ENCODE measurements at places on chromosomes 16 and 17.

DNA sequence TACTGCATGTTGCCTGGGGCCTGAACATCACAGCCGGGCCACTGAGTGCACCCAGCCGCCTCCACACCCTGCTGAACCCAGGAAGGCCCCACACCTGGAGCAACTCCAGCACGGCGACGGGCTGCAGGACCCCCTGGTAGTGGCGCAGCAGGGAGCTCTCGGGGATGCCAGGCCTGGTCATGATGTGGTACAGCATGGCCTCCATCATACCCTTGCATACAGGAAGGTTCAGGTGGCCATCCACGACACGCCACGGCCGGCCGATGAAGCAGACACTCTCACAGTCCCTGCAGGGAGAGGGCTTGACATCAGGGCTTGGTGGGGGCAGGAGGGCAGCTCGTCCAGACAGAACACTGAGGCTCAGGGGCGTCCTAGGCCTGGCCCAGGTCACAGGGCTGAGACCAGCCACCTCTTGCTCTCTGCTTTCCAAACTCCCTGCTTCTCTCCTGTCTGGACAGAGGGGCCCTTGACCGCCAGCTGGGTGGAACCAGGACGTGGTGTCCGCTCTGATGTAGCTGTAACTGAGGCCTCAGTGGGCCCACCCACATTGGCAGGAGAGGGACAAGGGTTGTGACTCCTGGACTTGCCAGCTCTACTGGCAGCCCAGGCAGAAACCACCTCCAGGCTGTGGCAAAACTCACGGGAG lies 60.3 kb downstream of the IL21R start:
- DNase-seq = no peak

GRCh38 chr17:73003487-73003886 lies 89.0 kb downstream of the SLC39A11 start:
- DNase-seq = no peak

DNA sequence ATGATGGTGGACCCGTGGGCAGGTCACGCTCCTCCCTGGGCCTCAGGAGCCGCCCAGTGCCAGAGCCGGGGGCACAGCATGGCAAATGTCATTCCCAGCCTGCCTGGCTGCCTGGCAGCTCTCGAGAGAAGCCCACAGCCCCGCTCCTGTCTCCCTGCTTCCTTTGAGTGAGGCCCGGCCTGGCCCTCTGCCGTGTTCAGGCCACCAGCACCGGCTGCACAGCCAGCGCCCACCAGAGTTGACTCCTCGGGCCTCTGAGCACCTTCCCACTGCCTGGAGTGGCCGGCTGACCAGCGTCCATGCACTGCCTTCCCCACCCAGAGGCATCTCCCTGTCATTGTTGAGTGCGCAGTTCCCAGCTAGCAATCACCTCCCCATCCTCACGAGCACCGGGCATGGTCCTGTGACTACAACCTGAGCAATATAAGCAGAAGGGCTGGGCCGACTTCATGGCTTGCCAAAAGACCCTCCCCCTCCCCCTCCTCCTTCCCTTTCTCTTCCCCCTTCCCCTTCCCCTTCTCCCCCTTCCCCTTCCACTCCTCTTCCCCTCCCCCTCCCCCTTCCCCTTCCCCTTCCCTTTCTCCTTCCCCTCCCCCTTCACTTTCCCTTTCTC lies 11.9 kb upstream of the SLC38A10 start:
- no peak for DNase-seq

DNA sequence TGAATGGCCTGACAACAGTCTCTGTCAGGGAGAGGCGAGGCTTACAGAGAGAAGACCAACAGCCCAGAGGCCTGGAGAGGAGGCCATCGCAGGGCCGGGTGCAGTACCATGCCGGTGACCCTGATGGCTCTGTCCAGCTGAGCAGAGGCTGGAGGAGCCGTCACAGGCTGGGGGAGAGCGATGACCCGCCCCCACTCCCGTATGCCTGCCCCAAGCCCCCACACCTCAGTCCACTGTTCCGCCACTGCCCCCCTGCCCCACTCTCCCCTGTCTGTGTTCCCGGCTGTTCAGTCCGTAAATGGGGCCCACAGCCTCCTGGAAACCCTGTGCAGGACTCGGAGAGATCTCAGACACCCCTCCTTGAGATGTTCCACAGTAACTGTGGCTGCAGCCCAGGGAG lies 12.8 kb upstream of the FAM83G start:
- DNase-seq = no peak

DNA sequence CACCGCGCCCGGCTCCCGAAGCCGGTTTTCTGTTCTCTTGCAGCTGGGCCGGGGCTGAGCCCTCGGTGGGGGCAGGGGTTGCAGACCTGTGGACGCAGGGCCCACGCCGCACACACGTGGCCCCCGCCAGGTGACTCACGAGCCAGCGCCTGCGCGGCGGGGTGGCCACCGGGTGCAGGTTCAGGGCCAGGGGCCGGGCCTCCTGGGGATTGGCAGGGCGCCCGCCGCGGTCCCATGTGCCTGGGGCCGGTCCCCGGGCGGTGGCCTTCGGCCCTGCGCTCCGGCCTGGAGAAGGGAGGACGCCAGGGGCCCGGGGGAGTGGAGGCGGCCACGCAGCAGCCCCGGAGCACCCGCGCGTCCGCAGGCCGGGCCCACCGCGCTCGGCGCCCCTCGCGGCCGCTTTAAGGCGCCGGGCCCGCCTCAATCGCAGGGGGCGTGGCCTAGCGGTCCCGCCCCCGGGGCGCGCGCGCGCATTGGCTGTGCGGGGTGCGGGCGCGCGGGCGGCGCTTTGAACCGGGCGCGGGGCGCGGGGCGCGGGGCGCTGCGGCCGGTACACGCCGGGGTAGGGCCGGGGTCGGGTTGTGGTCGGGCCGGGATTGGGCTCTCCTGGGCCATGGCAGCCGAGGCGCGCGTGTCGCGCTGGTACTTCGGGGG lies at the start of gene SLC25A10:
TSS of gene SLC25A10 (plus strand) at position 471 of the 654 bp plus-strand sequence. CDS start at position 614, 143 bp downstream.
- DNase-seq = peak; percentile 85

DNA sequence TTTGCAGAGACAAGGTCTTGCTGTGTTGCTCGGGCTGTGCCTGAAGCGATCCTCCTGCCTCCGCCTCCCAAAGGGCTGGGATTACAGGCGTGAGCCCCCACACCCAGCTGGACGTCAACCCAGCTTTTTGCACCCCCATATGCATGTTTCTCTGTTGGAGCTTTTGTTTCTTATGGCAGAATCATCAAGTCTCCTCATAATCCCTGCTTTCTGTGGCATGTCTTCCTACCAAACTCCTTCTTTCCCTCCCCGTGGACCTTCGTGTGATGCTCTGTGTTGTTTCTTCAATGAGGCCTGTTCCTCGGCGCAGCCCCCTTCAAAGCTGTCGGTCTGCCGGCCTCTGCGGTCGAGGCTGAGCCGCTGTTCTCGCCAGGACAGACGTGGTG lies 71.6 kb downstream of the METRNL start:
- no peak for DNase-seq

DNA sequence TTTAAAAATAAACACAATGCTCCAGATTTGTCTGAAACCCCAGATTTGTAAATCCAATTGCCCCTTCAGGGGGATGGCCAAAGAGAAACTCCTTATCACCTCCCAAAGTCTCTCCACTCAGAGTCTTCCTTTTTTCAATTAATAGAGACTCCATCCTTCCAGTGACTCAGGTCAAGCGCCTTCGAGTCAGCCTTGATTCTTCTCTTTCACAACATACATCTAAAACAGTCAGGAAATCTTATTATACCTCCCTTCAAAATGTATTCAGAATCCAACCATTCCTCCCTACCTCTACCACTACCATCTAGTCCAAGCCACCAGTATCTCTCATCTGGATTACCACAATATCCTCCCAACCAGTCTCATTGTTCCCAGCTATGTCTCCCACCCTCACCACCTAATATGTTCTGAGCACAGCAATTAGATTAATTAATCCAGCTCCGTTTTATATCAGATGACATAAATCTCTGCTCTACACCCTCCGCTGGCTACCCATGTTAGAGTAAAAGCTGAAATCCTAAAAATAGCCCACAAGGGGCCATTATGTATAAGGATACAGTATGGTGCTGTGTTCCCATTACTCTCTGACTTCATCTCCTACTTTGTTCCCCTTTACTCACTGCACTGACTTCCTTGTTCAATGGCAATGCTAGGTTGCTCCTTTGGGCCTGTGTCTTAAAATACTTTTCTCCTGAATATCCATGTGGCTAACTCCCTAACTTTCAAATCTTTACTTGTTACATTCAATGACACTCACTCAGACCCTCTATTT lies 11.8 kb downstream of the SIAH1 start:
- DNase-seq = no peak

DNA sequence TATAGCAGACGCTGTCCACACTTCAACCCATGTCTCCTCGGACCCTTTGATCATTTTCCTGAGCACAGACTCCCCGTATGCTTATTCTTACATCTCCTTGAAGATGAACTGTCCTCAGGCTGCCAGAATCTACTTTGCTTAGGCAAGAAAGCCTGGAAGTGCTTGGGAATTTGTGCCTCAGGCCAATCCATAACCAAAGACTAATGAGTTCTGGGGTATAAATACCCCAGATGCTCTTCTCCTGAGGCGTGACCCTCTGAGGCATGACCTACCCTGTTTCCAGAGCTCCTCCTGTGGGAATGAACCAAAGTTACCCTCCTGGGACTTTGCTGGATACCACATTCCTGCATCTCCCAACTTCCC lies 10.1 kb upstream of the TEKT3 start:
- no peak for DNase-seq

DNA sequence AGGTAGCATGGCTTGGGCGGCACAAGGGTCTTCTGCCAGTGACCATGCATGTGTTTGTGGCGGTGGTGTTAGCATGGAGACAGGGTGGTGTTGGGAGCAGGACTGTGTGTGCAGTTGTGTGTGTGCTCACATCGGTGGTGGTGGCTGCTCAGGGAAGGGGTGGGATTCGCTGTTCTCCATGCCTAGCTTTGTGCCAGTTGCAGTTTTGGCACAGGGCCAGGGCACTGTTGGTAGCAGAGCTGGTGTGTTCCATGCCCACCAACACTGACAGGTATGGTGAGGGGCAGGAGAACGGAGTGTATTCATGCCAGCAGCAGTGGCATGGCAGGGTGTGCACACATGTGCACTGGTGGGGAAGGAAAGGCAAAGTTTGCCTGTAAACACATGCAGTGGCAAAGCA lies 77.3 kb upstream of the TEKT1 start:
- DNase-seq = no peak

DNA sequence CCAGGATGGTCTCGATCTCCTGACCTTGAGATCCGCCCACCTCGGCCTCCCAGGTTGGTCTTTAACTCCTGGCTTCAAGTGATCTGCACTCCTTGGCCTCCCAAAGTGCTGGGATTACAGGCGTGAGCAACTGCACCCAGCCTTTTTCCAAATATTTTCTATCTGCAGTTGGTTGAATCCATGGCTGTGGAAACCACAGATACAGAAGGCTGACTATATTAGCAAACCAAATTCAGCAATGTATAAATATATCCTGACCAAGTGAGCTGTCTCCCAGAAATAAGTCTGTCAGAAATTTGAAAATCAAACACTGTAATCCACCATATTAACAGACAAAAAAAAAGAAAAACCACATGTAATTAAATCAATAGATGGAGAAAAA lies 9.6 kb downstream of the CFDP1 start:
- no peak for DNase-seq

GRCh38 chr17:74840989-74841666 lies 18.6 kb downstream of the GRIN2C start:
- no peak for DNase-seq

DNA sequence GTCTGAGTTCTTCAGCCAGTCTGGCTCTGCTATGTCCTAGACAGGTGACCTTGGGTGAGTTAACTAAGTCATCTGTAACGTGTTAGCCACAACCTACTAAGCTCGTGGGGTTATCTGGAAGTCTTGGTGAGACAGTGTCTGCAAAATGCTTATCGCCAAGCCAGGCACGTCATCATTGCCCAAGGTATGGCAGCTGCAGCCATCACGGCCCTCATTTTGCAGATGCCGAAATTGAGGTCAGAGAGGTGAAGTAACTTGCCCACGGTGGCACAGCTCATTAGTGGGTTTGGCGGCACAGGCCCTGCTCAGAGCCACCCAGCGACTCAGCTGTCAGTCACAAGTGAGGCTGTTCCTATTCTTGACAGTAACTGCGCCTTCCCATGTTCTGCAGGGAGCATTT lies 79.8 kb downstream of the CMIP start:
- peak; percentile 38 for DNase-seq

DNA sequence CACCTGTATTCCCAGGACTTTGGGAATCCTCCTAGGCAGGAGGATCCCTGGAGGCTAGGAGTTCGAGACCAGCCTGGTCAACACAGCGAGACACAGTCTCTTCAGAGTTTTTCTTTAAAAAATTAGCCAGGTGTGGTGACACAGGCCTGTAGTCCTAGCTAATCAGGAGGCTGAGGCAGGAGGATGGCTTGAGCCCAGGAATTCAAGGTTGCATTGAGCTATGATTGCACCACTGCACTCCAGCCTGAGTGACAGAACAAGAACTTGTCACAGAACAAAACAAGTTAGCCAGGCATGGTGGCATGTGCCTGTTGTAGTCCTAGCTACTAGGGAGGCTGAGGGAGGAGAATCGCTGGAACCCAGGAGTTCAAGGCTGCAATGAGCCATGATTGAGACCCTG lies 24.8 kb downstream of the ANKRD40 start:
- DNase-seq = no peak

- DNase-seq = peak; percentile 64
Measured at GRCh38 chr17:48678141-48678971, 44.0 kb downstream of the PRAC1 start.

DNA sequence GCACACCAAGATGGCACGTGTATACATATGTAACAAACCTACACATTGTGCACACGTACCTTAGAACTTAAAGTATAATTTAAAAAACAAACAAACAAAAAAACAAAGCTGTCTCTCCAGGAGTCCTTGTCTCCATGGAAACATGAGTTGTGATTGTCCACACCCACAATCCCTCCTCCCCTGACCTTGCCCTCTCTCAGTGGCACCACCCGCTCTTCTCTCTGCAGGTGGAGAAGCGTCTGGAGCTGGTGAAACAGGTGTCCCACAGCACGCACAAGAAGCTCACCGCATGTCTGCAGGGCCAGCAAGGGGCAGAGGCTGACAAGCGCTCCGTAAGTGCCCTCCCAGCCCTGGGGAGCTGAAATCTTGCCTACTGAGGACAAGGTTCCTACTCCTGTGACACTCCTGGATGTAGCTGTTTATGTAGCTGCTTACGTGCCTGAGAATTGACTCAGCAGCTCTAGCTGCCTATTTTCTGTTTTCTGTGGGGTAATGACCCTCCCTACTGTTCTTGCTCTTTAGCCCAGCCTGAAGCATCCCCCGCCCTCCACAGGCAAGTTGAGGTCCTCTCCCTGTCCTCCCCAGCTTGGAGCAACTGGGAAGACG lies 107.0 kb downstream of the ARHGAP44 start:
- no peak for DNase-seq

- DNase-seq = no peak
Measured at GRCh38 chr17:73998249-73998648, 205.2 kb upstream of the RPL38 start.

GRCh38 chr16:31471875-31472708 lies at the start of gene TGFB1I1:
TGFB1I1 (plus strand) TSS chr16:31472152; CDS start chr16:31472189, 37 bp downstream.
- no peak for DNase-seq

All from activated CD4-positive, alpha-beta T cell treated with anti-CD3 and anti-CD28 coated beads, Interleukin-2, amount 50 U/mL, for 16 hours (primary cell).